Activated T-helper 9 cell treated with anti-CD3 and anti-CD28 coated beads, Interleukin-2, amount 50 U/mL, for 16 hours (primary cell): ENCODE measurements at places on chromosomes 16 and 17.

GRCh38 chr17:37273409-37274051 is 102.3 kb upstream of the C17orf78 start:
- no peak for DNase-seq

GRCh38 chr17:19016881-19017280 is 12.3 kb upstream of the FAM83G start:
- DNase-seq, result no peak

GRCh38 chr17:48756830-48757251 is 28.3 kb upstream of the HOXB13 start:
- DNase-seq, result no peak

DNA sequence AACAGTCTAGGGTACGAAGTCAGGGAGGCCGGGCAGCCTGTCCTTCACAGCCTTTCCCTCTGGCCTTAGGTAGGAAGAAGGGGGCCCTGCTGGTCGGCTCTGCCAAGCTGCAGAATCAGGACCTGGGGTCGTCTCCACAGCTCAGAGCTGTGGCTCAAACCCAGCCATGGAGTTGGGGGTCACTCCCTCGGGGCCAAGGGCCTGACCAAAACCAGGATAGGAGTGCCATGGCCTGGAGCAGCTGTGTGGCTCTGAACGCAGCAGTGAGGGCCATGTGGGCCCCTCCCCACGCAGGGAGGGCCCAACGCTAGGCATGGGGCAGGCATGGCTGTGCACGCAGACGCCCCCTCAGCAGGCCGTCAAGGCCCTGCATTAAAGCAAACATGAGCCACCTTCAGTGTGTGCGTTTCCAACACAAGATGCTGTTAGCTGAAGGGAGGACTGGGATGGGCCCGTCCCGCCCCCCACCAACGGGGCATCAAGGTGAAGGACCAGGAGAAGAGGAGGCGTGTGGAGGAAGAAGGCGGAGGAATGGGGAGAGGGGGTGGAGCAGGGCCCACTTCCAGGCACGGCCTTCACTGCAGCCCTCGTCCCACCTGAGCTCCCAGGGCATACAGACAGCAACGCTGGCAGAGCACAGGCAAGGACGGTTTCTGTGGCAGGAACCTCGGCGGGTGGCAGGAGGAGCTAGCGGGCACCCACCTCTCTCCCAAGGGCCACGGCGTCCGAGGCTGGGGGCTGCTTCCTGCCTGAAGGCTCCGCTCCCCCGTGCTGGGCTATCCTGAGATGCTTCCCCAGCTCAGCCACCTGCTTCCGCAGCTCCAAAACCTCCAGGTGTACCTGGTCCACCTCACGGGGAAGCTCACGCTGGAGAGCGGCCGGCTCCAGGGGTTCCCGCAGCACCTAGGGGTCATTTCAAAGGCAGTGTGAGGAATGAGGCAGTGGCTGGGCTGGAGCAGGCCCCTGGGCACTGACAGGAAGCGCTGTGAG is 55.3 kb downstream of the CCDC57 start:
- DNase-seq, result no peak

DNA sequence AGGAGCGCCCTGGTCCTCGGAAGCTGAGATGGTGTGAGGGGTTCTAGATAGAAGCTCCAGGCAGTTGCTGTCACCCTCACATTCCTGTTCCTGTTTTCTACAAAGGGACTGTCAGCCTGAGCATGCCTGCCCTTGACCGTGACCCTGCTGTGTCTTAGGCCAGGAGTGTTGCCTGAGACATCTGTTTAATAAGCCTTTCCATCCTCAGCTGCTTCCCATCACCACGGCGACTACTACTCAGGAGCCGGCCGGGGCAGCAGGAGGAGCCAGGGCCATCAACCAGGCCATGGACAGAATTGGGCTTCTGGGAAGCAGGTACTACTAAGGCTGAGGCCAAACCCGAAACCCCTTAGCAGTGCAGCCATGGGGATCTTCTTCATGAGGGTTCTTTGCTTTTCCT is 151.4 kb downstream of the KATNIP start:
- no peak for DNase-seq

GRCh38 chr17:7233701-7234082 is 625 bp downstream of the DVL2 start:
- DNase-seq, result no peak
